Activated T-cell treated with anti-CD3 and anti-CD28 coated beads, Interleukin-2, amount 50 U/mL, for 24 hours (primary cell): ENCODE measurements at places on chromosomes 3 and 15.

DNA sequence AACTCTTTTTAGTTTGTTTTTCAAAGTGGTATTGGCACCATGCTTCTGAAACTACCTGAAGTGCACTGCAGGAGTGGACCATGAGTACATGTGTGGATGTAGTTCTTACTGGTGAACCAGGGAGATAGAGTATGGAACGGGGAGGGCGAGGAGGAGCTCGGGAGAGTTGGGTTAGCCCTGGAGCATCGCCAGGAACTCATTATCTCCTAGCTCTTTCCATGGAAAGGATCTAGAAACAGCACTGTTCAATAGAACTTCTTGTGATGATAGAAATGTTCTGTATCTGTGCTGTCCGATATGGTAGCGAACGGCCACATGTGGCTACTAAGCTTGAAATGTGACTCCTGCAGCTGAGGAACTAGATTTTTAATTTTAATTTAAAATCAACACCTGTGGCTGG is 47.3 kb downstream of the VGLL4 start:
- no peak for DNase-seq

DNA sequence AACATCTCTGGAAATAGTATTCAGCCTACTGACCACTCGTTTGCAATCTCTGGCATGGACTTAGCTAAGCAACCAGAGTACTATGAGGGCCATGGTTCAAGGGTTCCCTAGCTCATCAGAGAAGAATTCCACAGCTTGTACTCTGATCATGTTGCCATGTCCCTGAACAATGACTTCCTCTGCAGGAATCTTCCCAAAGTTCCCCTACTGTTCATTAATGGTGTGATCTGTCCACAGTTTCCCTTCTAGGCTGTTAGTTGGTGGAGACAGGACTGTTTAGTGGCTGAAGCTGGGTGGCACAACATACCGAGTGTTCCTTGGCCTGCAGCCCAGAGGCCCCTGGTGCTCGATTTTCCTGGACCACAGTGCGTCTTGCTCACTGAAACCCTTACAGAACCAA is 44.4 kb upstream of the GALNT15 start:
- DNase-seq: no peak

GRCh38 chr3:138686771-138687221 is 78.2 kb downstream of the FAIM start:
- DNase-seq: no peak

GRCh38 chr3:9292516-9292915 is 43.1 kb upstream of the SRGAP3 start:
- DNase-seq: no peak
